ENCODE measurements at places on chromosomes 4 and X.
A peak's percentile ranks its signal among the peaks of the same experiment; 100 is the strongest.

DNA sequence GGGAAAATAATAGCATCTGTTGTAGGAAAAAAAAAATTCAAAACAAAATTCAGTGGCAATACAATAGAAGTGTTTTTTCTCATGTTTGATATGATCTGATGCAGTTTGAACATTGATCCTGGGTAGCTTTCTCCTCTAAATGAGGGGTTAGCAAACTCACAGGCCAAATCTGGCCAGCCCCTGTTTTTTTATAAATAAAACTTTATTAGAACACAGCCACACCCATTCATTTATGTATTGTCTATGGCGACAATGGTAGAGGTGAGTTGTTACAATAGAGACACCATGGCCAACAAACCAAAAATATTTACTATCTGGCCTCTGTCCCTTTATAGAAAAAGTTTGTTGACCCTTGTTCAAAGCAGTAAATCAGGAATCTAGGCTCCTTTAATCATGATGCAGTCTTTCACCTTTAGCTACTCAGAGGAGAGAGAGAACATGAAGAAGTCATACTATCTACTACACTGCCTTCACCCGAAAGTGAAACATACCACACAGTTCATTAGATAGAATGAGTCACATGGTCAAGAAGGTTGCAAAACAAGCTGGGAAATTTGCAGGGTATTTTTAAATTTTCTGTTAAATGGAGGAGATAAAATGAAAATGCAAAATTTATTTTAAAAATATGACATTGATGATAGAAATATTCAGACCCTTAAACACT is 186.6 kb upstream of the MAOA start:
- no peak for DNase-seq

DNA sequence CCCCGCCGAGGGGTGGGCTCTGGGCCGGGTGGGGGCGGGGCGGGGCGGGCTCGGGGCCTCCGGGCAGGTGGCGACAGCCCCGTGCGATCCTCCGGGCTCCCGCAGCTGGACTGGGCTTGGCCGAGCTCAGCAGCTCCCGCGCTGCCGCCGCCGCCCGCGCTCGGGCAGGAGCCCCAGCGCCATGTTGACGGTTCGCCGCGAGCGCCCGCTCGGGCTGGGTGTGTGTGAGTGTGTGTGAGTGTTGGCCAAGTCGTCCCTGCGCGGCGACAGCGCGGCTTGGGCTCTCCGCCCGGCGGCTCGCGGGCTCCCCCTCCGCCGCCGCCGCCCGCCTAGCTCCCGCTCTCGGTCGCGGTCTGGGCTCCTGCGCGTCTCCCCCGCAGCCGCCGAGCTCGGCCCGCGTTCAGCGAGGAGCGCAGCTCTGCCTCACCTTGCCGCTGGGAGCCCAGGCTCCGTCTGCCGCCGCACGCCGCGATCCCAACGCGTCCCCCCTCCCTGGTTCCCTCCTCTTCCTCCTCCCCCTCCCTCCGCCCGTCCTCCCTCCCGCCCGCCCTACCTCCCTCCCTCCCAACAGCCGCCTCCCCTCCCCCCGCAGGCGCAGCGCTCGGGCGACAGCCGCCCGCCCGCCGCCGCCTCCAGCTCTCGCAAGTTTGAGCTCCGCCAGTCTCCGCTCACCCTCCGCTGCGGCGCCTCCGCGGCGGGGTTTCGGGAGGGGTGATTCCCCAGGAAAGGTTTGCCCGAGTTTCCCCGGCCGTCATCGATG is at the start of gene BCOR:
BCOR (minus strand) TSS at position 455 of the 760 bp plus-strand sequence. CDS start 20,029 bp downstream, outside the sequence.
- peak; percentile 60 for DNase-seq

DNA sequence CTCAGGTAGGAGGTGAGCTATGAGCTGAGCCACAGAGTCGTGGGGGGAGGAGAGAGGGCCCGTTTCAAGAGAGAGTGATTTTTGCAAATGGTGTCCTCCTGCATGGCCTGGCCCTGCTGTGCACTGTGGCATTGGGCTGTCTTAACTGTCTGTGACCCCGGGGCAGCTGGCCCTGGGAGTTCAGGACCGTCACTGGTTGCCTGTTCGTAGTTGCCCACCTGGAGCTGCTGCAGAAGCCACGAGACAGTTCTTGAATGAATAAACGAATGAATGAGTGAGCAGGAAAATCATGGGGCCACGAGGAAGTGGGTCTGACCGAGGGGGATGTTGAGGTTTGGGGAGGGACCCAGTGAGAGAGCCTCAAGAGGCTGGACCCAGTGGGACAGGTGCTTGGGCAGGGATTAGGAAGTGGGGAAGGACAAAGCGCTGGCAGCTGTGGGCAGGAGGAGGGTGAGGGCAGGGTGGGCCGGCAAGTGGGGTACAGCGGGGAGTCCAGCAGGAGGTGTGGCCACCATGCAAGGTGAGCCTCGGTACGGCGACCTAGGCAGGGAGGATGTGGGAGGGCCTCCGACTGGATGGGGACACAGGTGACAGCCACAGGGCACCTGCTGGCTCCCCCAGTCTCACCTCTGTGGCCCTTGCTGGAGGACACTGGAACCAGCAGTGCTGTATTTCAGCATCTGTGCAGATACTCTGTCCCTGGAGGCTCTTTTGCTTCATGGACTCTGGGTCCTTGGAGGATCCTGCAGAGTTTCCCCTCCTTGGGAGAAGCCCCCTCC is 10.2 kb downstream of the RGS12 start:
- no peak for DNase-seq

- peak; percentile 56 for DNase-seq
Observed at GRCh38 chrX:20252381-20253231, 14.1 kb downstream of the RPS6KA3 start.

- no peak for DNase-seq
Observed at GRCh38 chr4:40720916-40721315, 28.8 kb upstream of the NSUN7 start.

- no peak for DNase-seq
Observed at GRCh38 chrX:2965965-2966364, 36.8 kb upstream of the ARSD start.

DNA sequence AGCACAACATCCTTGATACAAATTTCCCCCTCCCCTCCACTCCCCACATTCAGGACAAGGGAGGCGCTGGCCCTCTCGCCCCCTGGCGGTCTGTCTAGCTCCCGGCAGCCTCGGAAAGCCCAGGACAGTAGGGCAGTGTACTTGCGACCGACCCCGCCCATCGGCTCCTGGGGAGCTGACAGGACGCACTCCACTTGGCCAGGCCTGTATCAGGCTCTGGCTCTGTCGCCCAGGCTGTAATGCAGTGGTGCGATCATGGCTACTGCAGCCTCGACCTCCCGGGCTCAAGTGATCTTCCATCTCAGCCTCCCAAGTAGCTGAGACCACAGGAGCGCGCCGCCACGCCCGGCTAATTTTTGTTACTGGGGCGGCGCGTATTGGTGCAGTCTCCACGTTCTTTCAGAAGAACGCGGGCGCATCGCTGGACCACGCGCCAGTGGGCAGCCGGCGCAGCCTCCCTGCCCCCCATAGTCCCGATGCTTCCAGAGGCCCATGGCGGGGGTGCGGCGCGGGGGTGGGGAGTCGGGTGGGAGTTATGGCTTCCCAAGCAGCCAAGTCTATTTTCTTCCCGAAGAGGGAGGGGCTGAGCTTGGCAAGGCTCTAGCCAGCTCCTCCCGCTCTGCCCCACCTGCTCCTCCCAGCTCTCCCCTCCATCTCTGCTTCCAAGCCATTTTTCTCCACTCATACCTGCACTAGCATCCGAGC is 7.8 kb upstream of the AKAP14 start:
- peak; percentile 28 for DNase-seq

DNA sequence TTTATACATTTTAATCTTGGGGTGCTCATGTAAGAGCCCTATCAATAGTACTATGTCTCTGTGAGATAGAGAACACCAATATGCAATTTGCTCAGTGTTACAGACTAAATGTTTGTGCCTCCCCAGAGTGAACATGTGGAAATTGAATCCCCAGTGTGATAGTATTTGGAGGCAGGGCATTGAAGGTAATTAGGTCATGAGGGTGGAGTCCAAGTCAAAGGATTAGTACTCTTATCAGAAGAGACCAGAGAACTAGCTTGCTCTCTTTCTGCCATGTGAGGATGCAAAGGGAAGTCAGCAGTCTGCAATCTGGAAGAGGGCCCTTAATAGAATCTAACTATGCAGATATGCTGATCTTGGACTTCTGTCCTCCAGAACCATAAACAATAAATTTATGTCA is 1317.0 kb downstream of the STIM2 start:
- no peak for DNase-seq

DNA sequence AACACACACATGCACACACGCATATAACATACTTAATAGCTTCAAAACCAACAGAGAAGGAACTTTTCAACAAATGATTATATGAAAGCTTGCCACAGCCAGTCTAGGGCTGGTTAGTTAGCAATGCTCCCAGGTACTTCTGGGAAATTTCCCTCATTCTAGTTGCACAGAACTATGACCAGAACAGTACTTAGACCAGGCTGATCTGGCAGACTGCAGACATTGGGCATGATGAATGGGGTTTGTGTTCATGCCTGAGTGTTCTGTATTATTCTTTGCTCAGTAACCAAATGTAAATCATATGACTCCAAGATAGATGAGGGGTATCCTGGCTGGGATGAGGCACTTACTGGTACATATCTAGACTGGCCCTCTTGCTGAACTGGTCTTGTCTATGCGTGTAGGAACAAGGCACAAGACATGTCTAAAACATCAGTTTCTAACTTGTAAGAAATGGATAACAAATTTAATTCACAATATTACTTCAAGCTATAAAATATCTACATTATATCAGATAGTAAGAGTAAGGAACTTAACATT is 50.3 kb upstream of the GEMIN8 start:
- DNase-seq: no peak

DNA sequence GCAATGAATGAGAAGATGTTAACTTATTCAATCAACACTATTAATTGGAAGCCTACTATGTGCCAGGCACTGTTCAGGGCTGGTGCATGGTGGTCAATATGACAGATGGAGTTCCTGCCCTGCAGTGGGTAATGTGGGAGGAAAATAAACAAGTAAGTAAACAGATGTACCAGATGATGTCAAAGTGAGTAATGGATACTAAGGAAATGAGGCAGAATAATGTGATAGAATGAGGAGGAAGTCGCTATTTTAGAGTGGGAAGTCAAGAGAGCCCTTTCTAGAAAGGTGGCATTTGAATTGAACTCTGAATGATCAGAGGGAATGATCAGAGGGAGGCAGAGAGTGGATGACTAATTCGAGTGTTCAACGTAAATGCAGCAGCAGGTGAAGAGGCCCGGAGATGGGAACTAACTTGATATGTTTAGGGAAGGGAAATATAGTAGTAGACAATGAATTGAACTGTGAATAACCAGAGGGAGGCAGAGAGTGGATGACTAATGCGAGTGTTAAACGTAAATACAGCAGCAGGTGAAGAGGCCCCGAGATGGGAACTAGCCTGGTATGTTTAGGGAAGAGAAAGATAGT is 48.3 kb downstream of the HMGB3 start:
- no peak for DNase-seq

DNA sequence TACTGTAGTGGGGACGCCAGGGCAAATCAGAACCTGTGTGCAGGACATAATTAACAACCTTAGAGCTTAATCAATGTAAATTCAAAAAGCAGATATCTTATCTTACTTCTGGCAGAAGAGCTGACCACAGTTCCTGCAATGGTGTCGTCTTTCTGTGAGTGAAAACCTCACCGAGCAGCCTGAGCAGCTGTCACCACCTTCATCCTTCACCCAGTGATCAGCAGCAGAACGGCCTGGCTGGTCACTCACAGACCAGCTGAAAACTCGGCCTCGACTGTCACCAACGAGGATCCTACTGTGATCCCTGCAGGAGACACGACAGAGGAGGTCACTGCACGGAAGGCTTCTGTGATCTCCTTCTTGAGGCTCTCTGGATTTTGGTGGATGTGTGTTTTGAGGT is 94.2 kb downstream of the CDS1 start:
- no peak for DNase-seq

DNA sequence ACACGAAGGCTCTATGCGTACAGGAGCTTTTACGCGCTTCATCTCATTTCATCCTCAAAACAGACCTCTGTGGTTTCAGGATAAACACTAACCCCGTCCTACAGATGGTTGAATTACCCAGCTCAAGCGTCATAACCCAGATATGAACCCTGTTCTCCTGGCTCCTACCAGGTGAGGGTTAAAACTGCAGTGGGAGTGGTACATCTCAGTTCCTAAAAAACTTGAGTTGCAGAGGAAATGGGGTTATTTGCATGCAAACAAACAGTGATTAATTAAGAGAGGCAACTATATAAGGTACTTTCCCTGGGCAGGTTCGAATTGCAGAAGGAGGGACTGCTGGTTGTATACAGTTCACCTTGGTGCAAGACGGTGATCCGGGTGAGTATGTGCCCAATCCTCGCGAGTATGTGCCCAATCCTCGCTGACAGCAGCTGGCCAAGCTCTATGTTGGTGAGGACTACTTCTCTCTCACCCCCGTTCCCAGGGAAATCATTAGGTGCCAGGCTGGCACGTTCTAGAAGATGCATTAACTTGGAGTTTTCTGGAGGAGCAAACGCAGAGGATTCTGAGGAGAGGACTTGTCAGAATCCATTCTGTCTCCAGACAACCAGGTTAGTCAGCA is 72.6 kb downstream of the FHDC1 start:
- DNase-seq: no peak

- no peak for DNase-seq
Observed at GRCh38 chrX:66634272-66634671, 4.6 kb downstream of the EDA2R start.

DNA sequence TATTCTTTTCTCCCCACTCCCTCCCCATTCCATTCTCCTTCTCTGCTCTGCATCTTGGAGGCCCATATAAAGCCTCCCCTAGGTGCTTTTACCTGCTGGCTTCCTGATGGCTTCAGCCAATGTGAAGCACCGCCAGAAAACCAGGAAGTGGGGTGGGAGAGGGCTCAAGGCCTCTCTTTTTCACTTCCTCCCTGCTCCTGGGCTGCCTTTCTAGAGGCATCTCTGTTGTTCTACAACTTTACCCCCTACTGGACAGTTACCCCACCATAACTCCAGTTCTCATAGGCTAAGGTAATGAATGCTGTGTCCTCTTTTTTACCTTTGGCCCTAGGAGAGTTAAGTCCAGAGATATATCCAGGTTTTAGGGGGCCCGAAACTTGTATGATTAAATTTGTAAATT is 62.4 kb upstream of the PPARGC1A start:
- DNase-seq: no peak
